Activated T-cell treated with anti-CD3 and anti-CD28 coated beads, Interleukin-2, amount 50 U/mL, for 48 hours (primary cell): ENCODE measurements at places on chromosomes 16 and 17.
A peak's percentile ranks its signal among the peaks of the same experiment; 100 is the strongest.

DNA sequence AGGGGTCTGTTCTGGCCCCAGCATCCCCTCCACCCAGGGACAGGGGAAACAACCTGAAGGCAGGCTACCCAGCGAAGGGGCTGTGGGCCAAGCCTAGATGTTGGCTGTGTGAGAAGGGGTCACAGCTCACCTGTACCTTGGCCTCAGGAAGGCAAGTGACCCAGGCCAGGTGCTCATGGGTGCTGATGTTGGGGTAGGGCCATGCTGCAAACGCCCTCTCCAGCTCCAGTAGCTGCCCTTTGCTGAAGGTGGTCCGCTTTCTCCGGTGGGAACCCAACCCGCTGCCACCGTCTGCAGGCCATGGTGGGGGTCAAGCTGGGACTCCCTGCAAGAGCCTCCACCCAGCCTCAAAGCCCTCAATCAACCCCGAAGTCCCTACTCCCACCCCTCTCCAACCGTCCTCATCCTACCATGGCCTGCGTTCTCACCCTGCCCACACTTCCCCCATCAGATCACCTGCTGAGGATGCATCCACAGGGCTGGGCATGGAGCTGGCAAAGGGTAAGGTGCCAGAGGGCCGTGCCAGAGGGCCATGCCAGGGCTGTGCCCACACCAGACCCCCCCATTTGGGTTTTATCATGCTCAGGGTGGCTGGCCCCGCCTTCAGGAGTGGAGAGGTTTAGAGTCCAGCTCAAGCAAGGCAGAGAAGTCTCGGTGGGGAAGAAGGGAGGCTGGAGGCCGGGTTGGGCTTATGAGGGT is at the start of gene SEBOX:
TSS of gene SEBOX (minus strand) at position 535 of the 699 bp plus-strand sequence. CDS start at position 487, 48 bp downstream.
- DNase-seq = no peak

- no peak for DNase-seq
These were observed 34.3 kb downstream of the NDEL1 start for GRCh38 chr17:8469964-8470363.

GRCh38 chr17:48472411-48473281 is 42.6 kb upstream of the SKAP1 start:
- DNase-seq = no peak

DNA sequence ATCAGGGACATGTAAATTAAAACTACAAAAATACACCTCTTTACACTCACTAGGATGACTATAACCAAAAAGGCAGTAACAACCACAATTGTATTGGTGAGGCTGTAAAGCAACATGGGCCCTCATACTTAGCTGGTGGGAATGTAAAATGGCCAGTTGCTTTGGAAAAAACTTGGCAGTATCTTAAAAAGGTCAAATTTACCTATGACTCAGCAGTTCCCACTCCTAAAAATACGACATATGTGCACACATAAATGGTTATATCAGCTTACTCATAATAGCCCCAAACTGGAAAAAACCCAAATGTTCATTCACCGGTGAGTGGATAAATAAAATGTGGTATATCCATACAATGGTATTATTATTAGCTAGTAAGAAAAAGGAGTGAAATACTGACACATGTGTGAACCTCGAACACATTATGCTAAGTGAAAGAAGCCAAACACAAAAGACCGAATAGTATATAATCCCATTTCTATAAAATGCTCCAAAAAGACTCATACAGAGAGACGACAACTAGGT is 391.4 kb downstream of the NPIPA8 start:
- DNase-seq = no peak

DNA sequence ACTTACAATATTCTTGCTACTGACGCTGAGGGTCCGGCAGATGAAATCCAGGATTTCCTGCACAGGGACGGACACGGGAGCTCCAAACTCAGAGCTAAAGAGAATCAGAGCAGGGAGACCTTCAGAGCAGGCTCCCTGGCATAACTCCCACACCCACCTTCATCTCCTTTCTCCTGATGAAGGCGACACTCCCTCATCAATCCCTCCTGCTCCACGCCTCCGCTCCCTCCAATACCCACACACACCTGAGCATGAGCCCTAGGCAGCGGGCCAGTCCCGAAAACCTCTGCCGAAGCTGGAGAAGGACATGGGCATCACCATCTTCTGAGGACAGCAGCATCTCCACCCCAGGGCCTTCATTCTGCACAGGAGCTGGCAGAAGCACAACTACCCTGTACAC is 28.1 kb downstream of the PELP1 start:
- no peak for DNase-seq

DNA sequence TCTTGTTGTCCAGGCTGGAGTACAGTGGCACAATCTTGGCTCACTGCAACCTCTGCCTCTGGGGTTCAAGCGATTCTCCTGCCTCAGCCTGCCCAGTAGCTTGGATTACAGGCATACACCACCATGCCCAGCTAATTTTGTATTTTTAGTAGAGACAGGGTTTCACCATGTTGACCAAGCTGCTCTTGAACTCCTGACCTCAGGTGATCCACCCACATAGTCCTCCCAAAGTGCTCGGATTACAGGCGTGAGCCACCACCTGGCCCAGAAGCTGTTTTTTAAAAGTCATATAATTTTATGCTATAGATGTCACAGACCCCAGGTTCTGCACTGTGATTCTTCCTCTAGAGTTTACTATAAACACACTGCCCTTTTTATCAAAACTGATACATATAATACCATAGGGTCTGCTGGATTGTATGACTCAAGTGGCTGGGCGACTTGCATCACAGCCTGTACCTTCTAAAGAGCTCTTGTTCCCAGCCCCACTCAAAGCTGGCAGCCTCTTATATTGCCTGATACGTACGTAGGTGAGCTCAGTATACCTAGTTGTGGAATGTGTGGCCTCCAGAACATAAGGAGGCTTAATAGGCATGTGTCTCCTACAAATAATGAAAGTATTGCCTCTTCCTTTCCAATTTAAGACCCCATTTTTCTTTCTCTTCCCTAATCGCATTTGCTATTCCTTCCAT is 295.8 kb downstream of the ZFHX3 start:
- no peak for DNase-seq

DNA sequence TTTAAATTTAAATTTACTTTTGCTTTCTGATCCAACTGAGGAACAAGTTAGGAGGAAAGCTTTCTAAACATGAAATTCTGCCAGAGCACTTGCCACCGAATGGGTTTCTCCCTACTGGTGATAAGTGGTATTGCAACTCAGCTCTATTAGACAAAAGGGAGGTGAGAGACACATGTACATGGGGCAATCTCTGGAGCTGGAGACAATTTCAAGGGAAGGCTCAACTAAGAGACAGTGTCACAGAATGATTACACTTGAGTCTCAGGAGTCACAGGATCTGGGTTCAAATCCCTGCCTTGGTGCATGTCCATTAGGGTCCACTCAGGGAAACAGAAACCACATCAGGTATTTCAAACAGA is 37.4 kb downstream of the SOCS1 start:
- no peak for DNase-seq

DNA sequence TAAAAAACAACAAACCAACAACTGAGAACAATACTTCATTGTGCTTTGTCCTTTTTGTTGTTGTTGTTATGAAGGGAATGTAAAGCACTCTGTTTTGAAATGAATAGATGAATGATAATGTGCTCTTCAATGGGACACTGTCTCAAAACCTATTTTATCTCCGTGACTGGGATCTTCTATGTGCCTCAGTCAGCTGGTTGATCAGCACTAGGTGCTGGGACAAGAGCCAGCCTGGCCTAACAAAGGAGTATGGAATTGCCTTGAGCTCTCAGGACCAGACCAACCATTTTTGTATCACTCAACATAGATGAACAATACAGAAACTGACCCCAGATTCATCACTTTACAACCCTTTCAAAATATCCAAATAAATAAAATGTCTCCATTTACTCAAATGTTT is 440.2 kb downstream of the KCNJ2 start:
- DNase-seq = no peak

- DNase-seq = no peak
These were observed 37.1 kb upstream of the COX10 start for GRCh38 chr17:14032234-14032633.

- no peak for DNase-seq
These were observed 32.4 kb upstream of the MMD start for GRCh38 chr17:55453839-55454557.

DNA sequence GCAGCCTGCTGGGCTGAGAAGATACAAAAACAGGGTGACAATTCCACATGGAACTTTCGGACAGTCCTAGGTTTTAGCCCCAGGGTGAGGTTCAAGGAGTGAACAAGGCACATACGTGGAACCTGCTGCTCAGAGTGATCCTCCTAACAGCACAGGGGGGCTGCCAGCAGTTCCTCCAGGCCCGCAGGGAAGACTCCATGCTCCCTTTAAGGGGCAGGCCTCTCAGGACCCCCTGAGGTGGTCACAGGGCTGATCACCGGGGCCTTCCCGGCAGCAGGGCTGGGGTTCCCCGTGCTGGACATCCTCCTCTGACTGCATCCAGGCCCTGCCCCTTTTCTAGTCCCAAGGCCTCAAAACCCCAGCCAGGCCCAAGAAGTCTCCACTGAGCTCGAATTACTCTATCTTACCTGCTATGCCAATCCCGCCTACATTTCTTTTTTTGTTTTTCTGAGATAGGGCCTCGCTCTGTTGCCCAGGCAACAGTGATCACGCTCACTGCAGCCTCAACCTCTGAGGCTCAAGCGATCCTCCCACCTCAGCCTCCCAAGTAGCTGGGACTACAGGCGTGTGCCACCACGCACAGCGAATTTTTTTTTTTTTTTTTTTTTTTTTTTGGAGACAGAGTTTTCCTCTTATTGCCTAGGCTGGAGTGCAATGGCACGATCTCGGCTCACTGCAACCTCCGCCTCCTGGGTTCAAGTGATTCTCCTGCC is 10.4 kb downstream of the CANT1 start:
- DNase-seq = no peak

- no peak for DNase-seq
These were observed at the start of gene TMEM114 for GRCh38 chr16:8589900-8590688. TSS of gene TMEM114 (minus strand) at chr16:8590511. CDS start at chr16:8589838, 673 bp downstream.

GRCh38 chr16:29820730-29821642 is 724 bp downstream of the MVP start:
- DNase-seq = peak; percentile 67

DNA sequence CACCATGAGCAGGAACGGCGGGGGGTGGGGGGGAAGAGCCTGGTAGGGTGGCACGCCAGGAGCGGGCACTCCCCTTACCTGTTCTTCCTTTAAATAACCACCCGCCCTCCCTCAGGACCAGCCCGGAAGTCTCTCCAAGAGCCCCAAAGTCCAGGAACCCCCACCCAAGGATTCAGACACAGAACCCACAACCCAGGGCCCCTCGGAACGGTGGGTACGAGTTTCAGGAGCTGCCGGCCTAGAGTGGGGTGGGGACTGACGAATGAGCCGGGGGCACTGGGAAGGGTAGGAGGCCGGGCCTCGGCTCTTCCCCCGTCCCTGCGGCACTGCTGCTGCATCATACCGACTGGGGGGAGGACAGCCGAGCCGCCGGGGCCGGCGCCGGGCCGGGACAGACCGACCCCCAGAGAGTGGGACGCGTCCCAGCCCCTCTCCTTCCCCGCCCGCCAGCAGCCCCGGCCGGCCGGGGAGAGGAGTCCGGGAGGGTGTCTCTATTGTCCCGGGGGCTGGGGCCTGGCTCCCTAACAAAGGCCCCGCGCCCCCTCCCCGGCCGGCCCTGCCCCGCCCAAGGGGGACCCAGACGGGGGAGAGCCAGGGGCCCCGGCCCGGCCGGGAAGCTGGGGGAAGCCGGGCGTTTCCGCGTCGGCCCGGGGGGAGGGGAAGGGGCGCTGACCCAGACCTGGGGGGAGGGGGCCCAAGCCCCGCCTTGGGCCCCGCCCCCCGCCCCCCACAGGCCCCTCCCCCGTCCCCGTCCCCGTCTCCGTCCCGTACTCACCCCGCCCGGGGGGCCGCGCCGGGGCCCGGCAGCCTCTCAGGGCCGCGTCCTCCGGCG is 747 bp downstream of the ATXN7L3 start:
- peak; percentile 68 for DNase-seq

GRCh38 chr17:46043606-46044005 is 44.6 kb downstream of the STH start:
- no peak for DNase-seq

DNA sequence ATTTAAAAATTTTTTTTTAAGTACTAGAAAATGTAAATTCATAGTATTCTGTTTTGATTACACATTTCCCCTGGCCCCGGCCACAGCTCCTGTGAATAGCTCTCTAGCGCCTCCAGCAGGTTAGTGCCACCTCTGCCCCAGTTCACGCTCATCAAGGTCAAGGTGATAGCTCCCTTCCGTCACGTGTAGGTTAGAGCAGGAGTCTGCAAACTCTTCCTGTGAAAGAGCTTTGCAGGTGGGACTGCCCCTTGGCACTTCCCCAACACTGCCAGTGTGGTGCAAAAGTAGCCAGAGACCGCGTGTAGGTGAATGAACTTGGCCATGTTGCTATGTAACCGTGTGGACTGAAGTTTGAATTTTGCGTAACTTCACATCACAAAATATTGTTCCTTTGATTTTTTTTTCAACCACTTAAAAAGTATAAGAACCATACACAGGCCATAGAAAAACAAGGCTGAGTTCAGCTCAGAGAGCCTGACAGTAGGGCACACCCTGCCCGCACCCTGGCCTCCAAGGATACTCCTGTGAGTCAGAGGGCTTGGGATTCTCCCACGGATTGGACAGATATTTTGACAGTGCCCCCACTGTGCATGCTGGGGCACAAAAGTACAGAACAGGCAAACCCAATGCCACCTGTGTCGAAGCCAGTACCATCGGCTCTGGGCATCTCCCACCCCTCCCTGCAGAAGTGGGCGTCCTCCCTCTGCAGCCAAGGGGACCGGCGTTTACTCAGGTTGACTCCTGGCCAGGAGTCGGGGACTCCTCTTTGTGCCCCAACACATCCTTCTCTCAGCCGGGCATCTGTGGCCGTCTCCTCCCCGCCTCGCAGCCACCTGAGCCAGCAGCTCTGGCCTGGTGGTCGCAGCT is 92.0 kb upstream of the CHMP6 start:
- peak; percentile 88 for DNase-seq

GRCh38 chr16:1781758-1782407 is 488 bp downstream of the SPSB3 start:
- DNase-seq = peak; percentile 50

DNA sequence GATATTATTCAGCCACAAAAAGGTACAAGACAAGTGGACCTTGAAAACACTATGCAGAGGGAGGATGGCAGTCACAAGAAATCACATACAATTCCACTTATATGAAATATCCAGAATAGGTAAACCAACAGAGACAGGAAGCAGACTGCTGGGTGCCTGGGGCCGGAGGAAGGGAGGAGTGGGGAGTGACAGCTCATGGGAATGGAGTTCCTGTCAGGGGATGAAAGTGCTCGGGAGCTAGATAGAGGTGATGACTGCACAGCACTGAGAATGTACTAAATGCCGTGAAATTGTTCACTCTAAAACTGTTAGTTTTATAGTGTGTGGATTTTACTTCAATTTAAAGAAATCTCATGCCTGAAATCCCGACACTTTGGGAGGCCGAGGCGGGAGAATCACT is 74.2 kb upstream of the MED9 start:
- DNase-seq = no peak

GRCh38 chr16:71421911-71422310 is 19.9 kb downstream of the TLE7 start:
- peak; percentile 56 for DNase-seq

DNA sequence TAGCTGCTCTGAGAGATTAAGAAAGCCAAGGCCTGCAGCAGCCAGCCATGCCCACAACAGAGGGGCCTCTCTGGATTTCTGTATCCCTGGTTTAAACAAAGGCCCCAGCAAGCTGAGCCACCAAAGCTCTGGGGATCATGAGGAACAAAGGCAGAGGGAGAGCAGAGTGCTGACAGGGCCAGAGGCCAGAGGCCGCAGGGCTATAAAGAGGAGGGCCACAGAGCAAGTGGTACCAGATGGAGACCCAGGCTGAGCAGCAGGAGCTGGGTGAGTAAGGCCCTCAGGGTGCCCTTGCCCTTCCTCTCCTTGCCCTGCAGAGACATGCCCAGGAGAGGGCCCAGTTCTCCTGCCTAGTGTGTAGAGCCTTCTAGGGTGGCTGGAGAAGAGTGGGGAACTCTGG is at the start of gene CRYBA1:
TSS of gene CRYBA1 (plus strand) at position 232 of the 400 bp plus-strand sequence. CDS start at position 237, 5 bp downstream.
- no peak for DNase-seq
